ENCODE measurements at places on chromosomes 11 and 22.

DNA sequence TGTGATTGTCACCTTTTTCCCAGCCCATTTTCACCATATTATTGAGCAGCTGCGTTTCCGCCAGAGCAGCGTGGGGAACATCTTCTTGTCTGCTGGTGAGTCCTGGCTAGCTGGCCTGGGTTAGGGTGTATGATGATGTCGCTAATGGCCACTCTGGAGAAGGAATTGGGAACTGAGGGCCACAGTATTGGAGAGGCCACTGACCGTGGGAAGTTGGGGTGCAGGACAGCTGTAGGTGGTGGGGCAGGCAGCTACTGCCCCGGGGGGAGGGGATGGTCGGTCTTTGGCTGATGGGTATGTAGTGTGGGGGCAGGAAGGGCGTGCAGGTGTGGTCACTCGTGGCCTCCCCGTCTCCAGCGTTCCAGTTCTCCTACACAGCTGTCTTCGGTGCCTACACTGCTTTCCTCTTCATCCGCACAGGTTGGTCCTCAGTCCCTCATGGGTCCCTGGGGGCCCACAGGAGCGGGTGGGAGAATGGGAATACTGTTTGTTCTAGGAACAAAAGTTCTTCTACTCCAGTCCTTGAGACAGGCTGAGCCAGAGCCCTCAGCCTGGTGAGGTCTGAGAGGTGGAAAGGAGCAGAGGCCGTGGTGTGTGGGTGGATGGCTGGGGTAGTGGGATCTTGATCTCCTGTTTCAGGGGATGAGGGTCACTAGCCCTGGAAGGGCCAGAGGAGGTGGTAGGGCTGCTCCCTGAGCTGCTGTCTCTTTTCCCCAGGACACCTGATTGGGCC, 2.1 kb downstream of the RCE1 start:
- DNase-seq, result no peak

DNA sequence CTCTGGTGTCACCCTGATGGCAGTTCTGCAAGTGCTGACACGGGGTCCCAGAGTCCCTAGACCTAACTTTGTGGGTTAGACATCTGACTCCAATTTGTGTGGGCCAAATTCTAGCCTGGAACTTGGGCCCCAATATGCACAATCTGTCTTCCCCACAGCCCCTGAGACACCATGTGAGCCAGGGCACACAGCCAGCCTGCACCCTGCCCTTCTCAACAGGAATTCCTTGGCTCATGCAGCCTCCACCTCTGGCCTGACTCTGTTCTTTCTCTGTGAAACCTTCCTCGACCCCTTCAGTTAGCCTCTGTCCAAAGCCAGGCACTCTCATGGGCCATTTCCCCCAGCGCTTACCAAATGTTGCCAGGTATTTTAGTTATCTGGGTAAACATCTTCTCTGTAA, 59.1 kb upstream of the POU2AF1 start:
- DNase-seq, result no peak

DNA sequence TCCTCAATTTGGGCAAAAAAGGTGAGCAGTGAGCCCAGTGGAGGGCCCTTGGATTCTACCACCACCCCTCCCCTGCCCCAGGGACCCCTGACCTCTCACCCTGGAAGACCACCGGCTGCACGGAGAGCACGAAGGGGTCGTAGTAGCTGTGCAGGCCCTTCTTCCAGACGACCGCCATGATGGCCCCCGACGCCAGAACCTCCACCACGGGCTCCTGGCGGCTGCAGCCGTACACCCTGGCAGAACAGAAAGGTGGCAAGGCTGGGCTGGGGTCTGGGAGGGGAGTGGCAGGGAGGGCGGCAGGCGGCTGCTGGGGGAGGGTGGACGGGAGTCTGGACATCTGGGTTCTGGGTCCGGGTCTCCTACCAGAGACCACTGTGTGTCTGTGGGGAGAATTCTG, 23.3 kb downstream of the TMPRSS6 start:
- DNase-seq, result no peak

GRCh38 chr11:115687934-115688333, 183.7 kb upstream of the CADM1 start:
- DNase-seq, result no peak

DNA sequence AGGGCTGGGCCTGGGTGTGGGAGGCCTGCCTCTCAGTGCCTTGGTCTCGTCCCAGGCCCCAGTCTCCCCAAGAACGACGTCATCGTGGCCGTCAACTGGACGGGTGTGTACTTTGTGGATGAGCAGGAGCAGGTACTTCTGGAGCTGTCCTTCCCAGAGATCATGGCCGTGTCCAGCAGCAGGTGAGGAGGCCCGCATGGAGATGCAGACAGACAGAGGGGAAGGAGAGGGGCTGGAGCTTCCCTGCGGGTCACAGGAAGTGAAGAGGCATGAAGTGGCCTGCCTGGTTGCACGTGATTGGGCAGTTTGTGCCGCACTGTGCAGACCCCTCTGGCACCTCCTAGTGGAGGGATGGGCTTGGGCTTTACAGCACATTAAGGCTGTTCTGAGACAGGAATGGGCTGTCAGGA, 70.4 kb downstream of the MYO7A start:
- peak; percentile 18 for DNase-seq

- DNase-seq, result no peak
These were observed 820.4 kb upstream of the CCDC90B start for GRCh38 chr11:84106541-84106940.

GRCh38 chr11:72309074-72309598, 65.2 kb upstream of the PHOX2A start:
- DNase-seq, result no peak

GRCh38 chr11:18765554-18765953, 26.0 kb downstream of the PTPN5 start:
- peak; percentile 12 for DNase-seq

DNA sequence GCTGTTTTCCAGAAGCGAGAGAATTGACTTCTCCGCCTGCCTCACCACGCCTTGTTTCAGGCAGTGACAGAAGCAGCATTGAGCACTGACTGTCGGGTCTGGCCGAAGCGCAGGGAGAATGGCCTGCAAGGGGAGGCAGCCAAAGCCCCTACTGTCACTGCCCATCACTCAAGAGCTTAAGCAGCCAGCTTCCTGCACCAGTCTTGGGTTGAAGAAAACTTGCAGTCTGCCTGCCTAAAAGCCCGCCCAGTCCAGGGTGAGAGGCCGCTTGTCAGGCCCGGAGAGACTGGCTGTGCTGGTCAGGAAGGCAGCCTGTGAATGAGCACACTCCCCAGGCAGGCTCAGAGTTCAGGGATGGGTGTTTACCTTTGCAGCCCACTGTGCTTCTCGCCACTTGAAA, 108.3 kb downstream of the PKNOX2 start:
- no peak for DNase-seq

- no peak for DNase-seq
These were observed 12.7 kb downstream of the SREBF2 start for GRCh38 chr22:41845380-41846267.

DNA sequence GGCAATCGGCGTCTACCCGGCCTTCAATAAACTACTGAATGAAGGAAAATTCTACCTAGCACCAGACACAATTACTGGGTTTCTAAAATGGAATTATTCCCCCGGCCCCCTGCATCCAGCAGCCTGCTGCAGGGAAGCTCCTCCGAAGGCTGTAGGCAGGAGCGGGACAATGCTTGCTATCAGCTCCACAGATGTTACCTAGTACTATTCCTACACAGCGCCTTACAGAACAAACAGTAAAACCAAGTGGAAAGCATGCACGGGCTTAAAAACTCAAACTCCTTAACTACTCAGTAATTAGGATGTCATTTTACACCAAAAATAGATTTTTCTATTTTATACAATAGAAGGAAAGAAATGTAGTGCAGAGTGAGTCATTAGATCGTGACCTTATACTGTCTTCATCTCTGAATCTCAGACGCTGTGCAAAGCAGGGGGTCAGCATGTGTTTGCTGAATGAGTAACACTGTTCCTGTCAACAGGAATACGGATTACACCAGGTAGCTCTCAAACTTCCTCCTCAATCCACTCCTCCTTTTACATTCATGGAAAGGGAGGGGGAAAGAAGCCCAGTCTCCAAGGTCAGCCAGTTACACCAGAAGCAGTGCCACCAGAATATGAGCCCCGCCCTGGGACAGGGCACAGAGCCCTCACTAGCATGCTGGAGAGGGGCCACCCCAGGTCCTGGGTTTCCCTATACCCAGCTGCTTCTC, 74.9 kb downstream of the PACSIN2 start:
- DNase-seq, result peak; percentile 75

DNA sequence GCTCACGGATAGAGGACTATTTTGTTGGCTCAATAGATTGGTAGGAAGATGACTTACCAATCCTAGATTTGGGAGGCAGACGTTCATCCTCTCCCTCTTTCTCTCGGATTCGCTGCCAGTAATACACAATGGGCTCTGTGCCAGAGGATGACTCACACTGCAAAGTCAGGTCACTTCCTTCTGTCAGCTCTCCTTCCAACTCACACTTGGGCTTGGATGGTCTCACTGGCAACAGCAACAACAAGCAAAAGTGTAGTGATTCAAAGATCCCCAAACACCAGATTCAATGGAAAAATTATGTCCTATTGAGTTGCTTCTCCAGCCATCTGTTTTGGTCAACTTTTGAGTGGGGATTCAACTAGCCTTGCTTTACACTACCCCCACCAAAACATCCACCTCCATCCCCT, 21.7 kb upstream of the HSPA8 start:
- DNase-seq, result peak; percentile 99

DNA sequence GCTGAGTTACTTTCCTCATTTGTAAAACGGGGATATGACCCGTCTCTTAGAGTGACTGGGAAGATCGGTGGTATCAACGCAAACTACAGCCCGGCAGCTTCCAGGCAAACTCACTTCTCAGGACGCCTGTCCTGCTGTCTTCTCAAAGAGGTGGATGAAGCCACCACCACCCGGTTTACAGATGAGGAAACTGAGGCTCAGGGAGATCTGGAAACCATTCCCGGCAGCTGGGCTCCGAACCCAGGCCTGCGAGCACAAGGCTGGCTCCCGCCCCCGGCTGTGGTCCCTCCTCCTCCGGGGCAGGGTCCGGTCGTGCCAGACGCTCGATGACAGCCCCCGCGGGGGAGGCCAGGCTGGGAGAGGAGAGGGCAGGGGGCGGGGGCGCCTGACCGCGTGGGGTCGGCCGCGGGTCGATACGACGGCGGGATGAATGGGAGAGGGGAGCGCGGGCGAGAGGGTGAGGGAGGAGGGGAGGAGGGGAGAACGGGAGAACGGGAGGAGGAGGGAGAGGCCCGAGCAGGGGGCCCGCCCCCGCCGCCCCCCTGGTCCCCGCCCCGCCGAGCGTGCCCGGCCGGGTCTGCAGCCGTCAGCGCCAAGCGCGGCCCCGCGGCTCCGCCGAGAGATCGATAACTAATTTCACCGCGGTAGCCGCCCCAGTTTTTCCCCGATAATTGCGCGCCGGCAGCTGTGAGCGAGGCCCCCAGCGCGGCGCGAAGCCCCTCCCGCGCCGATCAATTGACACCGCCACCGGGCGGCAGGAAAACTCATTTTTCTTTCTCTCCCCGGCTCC, 14.0 kb downstream of the IGLL1 start:
- DNase-seq, result no peak

GRCh38 chr11:47915374-47915773, 65.0 kb upstream of the PTPRJ start:
- no peak for DNase-seq

- peak; percentile 75 for DNase-seq
These were observed 59.0 kb downstream of the CEP57 start for GRCh38 chr11:95849087-95849825.

- DNase-seq, result peak; percentile 40
These were observed 17.6 kb upstream of the MGAT3 start for GRCh38 chr22:39439170-39439569.

DNA sequence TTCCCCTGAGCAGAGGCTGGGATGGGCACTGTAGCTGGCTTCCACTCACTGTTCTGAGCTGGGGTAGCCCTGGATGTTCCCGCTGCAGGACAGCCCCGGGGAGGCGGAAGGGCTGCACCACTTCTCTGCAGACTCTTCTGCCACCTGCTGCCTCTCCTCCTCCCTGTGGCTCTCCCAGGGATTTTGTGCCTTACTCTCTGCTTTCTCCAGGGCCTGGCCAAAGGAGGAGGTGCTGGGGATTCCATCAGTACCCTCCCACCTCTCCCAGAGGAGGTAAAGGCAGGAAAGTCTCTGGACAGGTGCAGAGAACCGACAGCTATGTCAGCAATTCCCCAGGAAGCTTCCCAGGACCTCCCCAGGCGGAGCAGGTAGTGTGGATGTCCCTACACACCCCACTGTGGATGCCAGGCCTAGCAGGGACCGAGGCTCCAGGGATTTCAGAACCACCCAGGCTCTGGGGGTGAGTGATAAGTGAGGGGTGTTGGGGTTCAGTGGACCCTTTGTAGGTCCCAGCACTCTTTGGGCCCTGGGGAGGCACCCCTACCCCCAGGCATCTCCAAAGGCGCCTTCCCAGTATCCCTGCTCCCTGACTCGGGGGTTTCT, 11.3 kb downstream of the DUSP8 start:
- no peak for DNase-seq
